ENCODE measurements at places on chromosomes 6 and 20.

GRCh38 chr6:129882510-129883023 lies 21.5 kb upstream of the TMEM244 start:
- DNase-seq: no peak

DNA sequence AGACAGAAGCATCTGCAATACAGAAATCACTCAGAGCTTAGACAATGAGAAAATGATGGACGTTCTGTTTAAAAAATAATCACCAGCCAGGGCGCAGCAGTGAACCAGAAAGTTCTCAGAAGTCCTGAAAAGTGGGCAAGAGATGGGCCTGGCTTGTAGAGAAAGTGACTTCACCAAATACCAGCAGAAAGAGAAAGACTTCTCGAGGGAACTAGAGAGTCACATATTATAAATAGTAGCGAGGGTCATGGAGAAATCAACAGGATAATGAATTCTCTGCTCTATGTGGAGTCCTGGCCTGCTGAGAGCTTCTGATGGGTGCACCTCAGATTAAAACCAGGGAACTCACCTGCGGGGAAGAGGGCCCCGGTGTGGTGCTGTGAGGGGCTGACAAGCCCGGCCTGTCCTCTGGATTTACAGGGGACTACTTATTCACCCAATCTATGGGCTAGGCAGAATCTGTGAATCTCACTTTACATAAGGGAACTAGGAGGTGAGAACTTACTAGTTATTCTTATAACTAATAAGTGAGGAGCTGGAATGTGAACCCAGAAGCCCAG lies 5.6 kb upstream of the RAMACL start:
- no peak for DNase-seq

DNA sequence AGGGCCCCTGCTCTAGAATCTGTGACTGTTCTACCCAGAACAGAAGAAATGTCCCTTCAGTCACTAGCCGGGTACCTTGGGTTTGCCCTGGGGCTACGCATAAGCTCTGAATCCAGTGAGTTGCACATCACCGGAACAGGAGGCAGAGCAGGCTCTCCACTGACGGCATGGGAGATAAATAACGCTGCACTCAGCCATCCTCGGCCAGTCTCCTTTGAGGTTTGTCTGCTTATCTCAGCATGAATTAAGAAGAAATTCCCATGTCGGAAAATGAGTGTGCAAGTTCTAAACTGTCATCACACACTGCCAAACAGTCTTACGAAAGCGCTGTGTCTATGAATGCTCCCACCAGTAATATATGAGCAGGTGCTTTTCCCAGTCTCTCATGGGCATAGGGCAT lies 90.8 kb downstream of the FAM50B start:
- no peak for DNase-seq

DNA sequence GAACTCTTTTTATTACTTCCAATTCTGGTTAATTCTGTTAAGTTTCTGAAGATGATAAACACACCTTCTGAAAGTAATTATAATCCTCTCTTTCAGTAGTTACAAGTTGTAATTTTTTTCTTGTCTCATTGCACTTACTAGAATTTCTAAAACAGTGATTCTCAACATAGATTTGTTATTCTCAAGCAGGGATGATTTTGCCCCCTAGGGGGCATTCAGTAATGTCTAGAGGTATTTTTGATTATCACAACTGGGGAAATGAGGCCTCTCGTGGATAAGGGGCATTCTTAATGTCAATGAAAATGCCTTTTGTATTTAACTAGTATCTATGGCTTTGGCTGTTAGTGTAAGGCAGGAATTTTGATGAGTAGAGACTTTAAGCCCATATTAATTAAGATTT lies 39.4 kb upstream of the MAFB start:
- DNase-seq: no peak

DNA sequence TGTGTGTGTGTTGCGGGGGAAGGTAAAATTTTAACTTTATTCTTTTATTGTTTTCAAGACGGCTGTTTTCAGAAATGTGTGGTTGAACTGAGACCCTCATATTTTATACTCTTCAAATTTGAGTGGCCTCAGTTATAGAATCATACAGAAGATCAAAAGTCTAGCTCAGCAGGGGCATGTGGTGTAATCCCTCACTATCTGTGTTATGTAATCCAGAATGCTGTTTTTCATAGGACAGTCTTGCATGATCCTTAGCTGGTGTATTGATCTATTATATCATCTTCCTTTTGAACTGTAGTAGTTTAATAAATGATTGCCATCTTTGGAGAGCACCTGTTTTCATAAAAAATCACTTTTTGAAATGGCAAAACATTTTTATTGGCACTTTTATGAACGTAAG lies 1.4 kb downstream of the PLCB4 start:
- no peak for DNase-seq

- DNase-seq: no peak
Observed at GRCh38 chr6:19525673-19526072, 311.5 kb upstream of the ID4 start.

GRCh38 chr6:165716886-165717285 lies 53.8 kb upstream of the PDE10A start:
- no peak for DNase-seq
